ENCODE measurements at places on chromosomes 4 and X. TPM values are rescaled to one million over a fixed set of nuclear protein-coding genes. Genes with fewer than 3 reads are reported as not detected.

GRCh38 chr4:111494471-111494870 lies 650.8 kb upstream of the FAM241A start:
- peaks cover 3% of the 10 kb centered on the region for H3K27me3 ChIP-seq
- no peak for DNase-seq
- peaks cover 3% of the 10 kb centered on the region for H3K4me1 ChIP-seq
- H3K4me3 ChIP-seq: no peak overlapping the region

Gene PPEF2
- total RNA-seq: not detected

DNA sequence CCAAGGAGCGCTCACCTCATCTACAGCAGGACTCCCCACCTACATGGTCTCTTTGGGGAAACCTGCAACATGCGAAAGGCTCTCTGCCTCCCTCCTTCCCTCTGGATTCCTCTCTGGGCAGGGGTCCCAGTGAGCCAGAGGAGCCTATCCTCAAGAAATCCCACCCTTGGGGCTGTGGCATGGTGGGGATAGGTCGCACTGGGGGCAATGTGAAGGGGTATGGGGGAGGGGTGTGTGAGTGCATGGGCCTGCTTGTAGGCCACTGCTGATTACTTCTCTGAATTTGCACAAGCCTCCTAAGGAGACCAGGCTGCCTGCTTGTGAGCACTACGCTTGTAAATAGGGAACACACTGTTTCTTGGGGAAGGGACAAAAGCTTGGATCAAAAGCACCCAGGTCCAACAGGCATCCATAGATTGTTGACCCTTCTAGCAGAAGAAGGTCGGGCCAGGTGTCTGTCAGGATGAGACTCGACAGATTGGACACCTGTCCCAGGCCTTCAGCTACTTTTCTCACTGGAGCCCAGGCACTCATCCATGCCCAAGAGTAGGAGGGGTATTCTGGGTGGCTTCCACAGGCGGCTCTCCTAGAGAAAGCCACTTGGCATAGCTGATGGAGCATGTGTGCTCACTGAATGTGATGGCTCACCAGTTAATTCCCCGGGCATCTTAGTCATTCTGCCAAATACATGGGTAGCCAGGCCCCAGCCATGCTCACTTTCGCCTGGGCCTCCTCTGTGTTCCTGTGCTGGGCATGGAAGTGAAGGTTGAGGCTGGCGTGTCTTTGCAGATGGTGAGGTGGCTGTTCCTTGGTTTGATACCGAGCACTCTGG lies 75.0 kb downstream of the NBDY start:
- H3K27ac ChIP-seq: no peak overlapping the region
- no peak overlapping the region for H3K4me3 ChIP-seq
- H3K4me1 ChIP-seq: peaks cover 24% of the 10 kb centered on the region
- peaks cover 15% of the 10 kb centered on the region for H3K36me3 ChIP-seq

Gene CYLC1
- not detected for total RNA-seq

DNA sequence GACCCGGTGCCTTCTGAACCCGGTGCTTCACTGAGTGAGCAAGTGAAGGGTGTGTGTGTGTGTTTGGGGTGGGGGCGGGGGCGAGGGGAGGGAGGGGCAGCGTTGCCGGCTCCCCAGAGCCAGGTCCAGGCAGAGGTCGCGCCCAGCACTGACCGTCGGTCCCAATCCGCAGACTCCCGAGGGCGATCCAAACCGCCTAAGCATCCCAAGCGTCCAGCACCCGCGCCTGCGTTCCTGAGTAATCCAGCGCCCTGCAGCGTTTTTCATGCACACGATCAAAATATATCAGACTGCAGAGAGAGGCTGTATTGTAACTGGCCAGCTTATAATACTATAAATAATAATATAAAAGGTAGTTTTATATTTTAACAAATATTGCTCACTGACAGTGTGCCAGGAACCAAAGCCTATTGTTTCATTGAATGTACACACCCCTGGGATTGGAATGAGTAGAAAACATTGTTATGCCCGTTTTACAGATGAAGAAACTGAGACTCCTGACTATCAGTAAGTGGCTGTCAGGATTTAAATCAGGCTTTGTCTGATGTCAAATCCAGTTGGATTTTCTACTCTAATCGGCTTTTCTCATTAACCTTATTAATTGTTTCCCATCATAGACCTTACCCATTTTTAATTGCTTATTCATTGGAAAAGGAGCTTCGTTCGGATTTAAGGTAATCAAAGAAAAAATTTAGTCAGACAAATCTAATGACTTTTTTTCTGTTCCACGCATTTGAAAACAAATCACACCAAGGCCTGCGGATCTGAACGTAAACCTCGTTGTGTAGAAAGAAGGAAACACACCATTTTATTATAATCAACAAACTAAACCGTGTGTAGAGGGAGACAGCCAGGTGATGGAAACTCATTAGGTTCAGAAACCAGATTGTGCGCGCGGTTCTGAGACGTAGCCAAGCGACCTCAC lies 4.0 kb upstream of the NKX3-2 start:
- no peak overlapping the region for H3K27ac ChIP-seq
- peak; percentile 30 for DNase-seq
- peaks cover 14% of the 10 kb centered on the region for H3K27me3 ChIP-seq

Gene SRPX
- total RNA-seq: 23.8 TPM

DNA sequence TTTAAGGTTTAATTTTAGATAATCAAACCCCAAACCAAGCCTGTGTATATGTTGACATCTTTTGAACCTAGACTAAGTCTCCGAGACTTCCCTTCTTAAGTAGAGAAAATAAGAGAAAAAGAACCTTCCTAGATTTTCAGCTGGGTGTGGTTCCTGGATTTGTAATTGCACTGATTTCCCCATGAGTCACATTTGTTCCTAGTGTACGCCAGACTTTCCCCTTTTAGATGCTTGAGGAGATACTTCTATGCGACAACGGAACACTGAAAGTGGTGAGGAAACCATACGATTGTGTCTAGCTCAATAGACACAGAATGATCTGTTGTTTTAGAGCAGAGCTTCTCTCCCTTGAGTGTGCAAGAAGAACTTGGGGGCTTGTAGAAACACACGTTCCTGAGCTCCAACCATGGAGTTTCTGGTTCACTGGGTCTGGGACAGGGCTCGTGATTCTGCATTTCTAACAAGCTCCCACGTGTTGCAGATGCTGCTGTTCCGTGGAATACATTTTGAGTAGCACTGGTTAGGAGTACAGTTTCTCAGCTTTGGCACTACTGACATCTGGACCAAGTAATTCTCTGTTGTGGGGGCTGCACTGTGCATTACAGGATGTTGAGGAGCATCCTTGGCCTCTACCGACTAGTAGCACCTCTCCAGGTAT lies 87.1 kb downstream of the AMELX start:
- no peaks in the 10 kb centered on the region for H3K36me3 ChIP-seq
- H3K4me3 ChIP-seq: no peak overlapping the region
- no peaks in the 10 kb centered on the region for H3K27me3 ChIP-seq
- DNase-seq: no peak
- H3K4me1 ChIP-seq: peaks cover 5% of the 10 kb centered on the region

Gene LRCH2
- total RNA-seq: 3.7 TPM

DNA sequence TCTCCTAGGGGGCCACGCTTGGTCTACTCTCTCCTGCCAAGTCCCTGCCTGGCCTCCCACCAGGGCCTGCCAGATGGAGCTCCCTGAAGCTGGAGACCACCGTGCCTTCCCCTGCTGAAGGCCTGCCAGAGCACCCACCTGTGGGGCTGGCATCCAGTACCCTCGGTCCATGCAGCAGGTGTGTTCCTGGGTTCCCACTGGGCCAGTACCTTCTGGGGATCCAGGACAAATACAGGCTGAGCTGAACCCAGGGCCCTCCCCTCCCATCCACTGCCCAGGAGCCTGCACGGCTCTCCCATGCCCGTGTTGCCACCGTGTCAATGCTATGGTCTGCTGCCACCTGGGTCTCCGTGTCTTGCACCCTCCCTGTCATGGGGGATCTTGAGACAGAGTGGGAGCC lies 68.8 kb downstream of the ABLIM2 start:
- H3K4me3 ChIP-seq: no peak overlapping the region
- no peaks in the 10 kb centered on the region for H3K27me3 ChIP-seq
- DNase-seq: no peak
- no peak overlapping the region for H3K27ac ChIP-seq

DNA sequence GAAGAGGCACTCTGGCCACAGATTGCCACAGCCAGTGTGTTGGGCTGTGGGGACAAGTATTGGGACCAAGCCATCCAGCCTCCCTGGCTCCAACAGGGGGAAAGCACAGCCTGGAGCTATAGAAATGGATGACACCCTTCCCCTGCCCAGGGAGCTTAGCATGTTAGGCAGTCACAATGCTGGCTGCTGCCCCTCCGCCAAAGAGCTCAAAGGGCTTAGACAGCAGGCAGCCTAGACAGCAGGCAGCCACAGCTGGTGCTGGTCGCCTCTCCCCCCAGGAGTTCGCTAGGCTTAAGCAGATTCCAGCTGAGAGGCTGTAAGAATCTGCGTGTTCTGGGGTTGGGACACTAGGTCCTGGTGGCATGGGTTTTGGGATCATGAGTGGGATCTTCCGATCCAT lies 94.5 kb upstream of the MXRA5 start:
- no peaks in the 10 kb centered on the region for H3K36me3 ChIP-seq
- no peak overlapping the region for H3K4me3 ChIP-seq
- peaks cover 3% of the 10 kb centered on the region for H3K4me1 ChIP-seq
- H3K27ac ChIP-seq: no peak overlapping the region
- DNase-seq: no peak
- no peaks in the 10 kb centered on the region for H3K27me3 ChIP-seq

GRCh38 chrX:139823806-139824205 lies 109.0 kb downstream of the ATP11C start:
- H3K27me3 ChIP-seq: no peaks in the 10 kb centered on the region
- peaks cover 6% of the 10 kb centered on the region for H3K4me1 ChIP-seq
- no peak overlapping the region for H3K4me3 ChIP-seq
- no peak overlapping the region for H3K27ac ChIP-seq
